ENCODE measurements at places on chromosomes 5 and 9. TPM values are rescaled to one million over a fixed set of nuclear protein-coding genes. Genes with fewer than 3 reads are reported as not detected.

GRCh38 chr9:19620326-19620725 lies 168.5 kb downstream of the SLC24A2 start:
- DNase-seq, result no peak

SLCO6A1 gene
- not detected for total RNA-seq

TLE1 gene
- 15.1 TPM for total RNA-seq

DNA sequence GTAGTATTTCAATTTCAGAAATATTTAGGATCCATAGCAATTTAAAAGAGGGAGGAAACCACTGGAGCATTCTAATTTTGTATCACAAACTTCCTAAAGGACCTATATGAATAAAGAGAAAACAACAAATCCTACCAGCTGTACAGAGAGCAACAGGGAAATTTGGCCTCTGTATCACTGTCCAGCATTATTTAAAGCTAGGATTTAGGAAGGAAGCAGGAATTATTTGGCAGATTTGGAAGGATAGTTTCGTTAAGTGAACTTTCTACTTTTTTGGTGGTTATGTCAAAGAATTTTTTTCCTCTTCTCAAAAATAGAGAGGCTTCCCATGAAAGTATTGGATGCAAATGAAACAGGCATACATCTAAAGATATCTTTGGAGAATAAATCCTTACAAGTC lies 269.7 kb downstream of the RAB3C start:
- no peak for DNase-seq

TEX48 gene
- total RNA-seq, result not detected

DNA sequence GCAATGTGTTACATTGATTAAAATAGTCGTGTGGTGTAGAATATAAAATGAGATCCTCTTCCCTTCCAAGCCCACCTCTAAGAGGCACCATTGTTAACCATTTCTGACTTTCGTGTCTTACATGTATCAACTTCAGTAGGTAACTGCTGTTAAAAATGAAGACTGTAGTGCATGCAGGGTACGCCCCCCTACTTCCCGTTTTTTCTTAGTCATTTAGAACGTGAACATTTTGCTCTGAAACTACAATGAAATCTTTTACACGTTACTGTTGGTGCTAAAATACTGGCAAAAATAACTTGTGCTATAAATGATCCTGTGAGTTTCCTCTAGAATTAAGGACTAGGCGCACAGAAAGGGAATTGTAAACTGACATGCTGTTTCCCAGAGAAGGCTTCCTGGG lies 41.5 kb downstream of the WNK2 start:
- DNase-seq, result no peak

CNTNAP3 gene
- 0.42 TPM for total RNA-seq

ZBED3 gene
- 7.3 TPM for total RNA-seq

FAM221B gene
- not detected for total RNA-seq

DNA sequence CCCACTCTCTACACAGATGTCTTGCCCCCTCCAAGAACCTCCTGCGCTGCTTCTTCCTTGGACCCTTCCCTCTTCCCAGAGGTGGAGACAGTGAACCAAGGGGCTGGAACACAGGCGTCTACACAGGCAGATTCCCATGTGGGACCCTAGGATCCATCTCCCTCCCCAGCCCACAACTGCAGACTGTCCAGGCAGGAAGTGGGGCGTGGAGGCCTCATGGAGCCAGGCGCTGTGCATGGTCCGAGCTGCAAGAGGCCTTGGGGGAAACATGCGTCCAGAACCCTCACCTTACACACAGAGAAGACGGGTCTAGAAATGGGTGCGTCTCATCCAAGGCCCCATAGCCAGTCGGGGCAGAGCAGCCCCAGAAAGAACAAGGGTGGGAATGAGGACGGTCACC lies 117.5 kb downstream of the VAV2 start:
- DNase-seq, result no peak

DNA sequence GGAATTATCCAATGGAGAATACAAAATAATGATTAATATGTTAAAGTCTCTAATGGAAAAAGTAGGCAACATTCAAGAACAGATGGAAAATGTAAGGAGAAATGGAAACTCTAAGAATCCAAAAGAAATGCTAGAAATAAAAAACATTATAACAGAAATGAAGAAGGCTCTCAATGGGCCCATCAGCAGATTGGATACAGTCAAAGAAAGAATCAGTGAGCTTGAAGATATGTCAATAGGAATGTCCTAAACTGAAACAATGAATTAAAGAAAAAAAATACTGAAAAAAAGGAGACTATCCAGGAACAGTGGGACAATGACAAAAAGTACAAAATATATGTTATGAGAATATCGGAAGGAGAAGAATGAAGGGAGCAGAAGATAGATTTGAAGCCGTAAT lies 193.1 kb downstream of the DAB2IP start:
- no peak for DNase-seq

RABEPK gene
- total RNA-seq, result 7.5 TPM

SLC34A1 gene
- not detected for total RNA-seq

GRCh38 chr9:7549249-7549648 lies 250.3 kb downstream of the DMAC1 start:
- DNase-seq, result no peak

DNA sequence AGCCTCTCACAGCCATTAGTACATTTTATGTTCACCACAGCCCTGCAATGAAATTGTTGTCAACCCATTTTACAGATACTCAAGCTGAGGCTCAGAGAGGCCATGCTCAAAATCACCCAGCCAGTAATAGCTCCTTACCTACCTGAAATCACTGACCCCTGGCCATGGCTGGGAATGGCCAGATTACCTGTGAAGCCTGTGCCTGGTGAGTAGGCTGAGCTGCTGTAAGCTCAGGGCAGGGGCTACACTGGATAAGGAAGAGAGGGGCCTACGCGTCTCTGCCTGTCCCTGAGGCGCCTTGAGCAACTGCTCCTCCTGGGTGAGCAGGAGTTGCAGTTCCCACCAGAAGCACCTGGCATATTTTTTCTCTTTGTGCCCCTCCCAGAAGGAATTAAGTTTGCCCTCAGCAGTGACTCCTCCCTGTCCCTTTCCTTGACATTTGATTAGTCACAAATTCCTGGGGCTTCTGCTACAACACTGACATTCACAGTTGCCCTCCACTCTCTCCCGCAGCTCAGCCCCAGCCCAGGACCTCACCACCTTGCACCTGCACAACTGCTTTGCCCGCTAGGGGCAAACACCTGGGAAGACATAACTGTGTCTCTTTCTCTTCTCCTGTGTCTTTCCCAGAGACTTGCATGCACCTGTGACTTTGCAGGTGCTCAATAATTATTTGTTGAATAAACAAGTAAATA lies 5.7 kb downstream of the CLTB start:
- no peak for DNase-seq

GRCh38 chr9:76624391-76625048 lies 139.7 kb upstream of the PCA3 start:
- DNase-seq, result no peak

ISOC1 gene
- total RNA-seq, result 13.8 TPM

ALDH7A1 gene
- total RNA-seq, result 19.6 TPM

INSL4 gene
- not detected for total RNA-seq

DNA sequence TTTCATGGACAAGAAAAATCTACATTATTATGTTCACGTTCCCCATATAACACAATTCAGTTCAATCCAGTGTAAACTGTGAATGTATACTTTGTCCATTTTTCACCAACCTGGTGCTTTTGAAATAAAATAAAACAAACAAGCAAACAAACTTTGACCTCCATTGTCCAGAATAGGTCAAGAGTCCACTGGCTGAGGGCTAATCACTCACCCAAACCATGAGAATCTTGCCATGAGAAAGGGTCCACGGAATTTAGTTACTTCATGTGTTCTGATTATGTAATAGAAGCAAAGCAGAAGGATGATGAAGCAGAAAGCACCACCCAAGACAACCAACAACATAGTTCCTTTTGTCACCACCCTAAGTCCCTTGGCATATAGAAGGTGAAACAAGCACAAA lies 28.7 kb downstream of the DIAPH1 start:
- no peak for DNase-seq

GRCh38 chr9:19087106-19088000 lies 15.4 kb downstream of the HAUS6 start:
- DNase-seq, result no peak

DNA sequence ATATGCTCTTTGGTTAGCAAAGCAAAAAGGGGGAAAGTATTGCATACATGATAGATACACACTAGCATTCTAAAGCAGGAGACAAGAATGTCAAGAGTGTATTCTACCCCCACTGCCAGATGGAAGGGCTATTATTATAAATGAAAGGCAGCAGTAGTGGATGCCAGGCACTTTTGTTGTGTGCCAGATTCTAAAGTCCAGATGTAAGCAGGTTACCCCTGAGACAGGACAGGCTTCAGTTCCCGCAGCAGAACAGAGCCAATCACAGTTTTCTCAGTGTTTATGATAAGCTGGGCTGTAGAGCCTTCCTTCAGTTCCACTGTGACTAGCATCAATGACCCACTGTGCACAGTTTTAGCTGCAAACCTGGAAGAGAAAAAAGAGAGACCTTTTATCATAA lies 226.6 kb upstream of the TBCA start:
- DNase-seq, result no peak

GRCh38 chr5:119656023-119656422 lies 26.7 kb downstream of the FAM170A start:
- no peak for DNase-seq

GRCh38 chr9:135502168-135502872 lies 1.8 kb downstream of the MRPS2 start:
- DNase-seq, result no peak

GRCh38 chr9:20361229-20361628 lies 261.1 kb downstream of the MLLT3 start:
- DNase-seq, result no peak

CDKN2B-AS1 gene
- total RNA-seq, result 0.32 TPM

CRHBP gene
- not detected for total RNA-seq

GFI1B gene
- total RNA-seq, result 0.09 TPM

ARSI gene
- total RNA-seq, result 0.87 TPM

- DNase-seq, result no peak
These were observed 117.4 kb upstream of the RORB start for GRCh38 chr9:74379718-74380117.

GRCh38 chr5:41067714-41068568 lies 3.2 kb downstream of the MROH2B start:
- no peak for DNase-seq
